ENCODE measurements at places on chromosomes 5 and 9. TPM values are rescaled to one million over a fixed set of nuclear protein-coding genes. Genes with fewer than 3 reads are reported as not detected.

DNA sequence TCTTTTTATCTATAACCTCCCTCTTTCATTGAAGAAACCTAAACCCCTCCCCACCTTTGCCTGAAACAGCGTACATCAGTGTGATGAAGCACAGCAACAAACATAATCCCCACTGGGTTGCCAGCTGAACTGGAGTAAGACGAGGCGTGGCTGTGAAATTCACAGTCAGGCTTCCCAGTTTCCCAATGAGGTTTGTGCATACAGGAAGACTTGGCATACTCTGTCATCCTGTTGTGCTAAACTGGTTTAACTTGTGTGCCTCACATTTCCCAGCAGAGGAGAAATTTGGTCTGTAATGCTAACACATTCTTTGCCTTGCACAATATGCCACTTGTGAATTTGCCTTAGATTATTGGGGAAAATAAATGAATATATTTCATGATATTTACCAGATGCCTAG lies 121.5 kb downstream of the SV2C start:
- no peak for DNase-seq

DNA sequence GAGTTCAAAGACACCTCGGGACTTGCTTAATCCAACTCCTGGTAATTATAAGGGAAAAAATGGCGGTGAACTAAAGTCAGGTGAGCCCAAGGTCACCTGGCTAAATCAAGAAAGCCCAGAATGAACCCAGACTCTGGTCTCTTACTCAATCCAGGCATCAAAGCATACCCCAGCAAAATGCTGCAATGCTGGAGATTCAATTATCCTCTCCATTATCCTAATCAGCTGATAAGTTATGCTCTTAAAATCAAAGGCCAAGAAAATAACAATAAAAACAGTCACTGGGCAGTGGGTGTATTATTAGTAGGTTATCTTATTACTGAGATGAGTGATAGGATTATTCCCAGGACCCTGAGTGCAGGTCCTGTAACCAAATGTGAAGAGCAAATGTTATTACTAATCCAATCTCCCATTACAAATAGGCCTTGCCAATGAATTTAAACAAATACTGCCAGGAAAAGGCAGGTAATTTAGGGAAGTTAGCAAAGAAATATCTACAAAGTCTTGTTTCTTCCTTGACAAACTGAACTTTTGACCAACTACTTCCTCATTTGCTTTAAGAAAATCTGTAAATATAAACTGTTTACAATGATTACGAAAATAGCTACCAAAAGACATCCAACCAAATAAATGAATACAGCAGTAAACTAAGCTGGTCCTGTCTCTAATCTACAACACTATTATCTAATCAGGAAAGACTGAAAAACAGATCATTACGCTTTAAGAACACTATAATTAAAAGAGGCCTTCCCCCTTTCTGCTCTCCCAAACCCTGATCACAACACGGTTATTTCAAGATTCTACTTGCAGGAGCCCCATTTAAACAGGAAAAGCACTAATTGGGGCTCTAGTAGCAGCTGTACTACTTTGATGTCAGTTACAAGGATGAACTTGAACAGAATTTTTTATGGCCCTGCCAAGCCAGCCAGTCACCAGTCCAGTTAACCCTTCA lies 103.2 kb downstream of the MED27 start:
- DNase-seq: no peak

GRCh38 chr5:171246231-171246630 lies 62.8 kb upstream of the TLX3 start:
- DNase-seq: no peak

- DNase-seq: no peak
Measured at GRCh38 chr5:168005093-168005492, 286.4 kb upstream of the WWC1 start.

DNA sequence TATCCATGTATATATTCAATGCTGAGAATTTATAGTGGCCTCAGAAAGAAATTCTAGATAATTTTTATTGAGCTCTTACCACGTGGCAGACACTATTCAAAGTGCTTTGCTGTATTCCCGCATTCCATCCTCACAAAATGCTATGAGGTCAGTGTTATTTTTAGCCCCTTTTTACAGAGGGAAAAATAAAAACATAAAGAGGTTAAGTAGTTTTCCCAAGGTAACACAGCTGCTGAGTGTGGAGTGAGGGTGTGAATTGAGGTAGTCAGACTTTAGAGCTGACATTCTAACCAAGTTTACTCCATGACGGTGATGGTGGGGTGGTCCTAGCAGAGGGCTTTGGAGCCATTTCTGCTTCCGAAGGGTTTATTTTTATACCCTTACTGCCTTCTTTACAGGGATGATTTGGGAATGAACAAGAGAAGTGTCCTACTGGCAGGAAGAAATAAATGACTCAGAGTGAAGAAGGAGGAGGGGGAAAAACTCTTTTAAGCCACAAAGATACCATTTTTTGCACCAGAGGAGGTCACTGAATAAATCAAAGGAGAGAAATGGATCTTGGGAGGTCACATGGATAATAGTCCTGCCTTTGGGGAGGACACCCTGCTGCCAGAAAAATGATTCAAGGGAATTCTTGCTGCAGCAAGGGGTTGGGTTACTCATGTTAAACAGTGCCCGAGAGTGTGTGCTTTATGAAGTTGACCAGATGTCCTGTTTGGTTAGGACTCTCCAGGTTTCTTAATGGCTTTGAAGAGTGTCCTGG lies 76.1 kb downstream of the HMHB1 start:
- no peak for DNase-seq

DNA sequence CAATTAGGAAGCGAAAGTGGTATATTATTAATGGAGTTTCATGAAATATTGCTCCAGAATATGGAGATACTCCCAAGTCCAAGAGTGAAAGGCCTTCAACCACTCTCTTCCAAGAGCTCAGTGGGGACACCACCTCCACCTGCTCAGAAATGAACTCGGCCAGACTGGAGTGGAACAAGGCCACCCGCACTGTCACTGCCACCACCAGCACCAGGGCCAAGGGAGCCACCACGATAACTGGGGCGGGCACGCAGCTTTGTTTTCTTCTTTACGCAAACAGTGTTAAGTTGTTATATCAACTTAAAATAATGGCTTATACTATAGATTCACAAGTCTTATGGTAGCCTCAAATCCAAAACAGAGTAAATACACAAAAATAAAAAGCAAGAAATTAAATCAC lies 204.1 kb downstream of the TRPM3 start:
- no peak for DNase-seq

- DNase-seq: no peak
Measured at GRCh38 chr9:130642926-130643325, 21.5 kb upstream of the PRDM12 start.

- DNase-seq: no peak
Measured at GRCh38 chr9:4548811-4549725, 58.8 kb downstream of the SLC1A1 start.

DNA sequence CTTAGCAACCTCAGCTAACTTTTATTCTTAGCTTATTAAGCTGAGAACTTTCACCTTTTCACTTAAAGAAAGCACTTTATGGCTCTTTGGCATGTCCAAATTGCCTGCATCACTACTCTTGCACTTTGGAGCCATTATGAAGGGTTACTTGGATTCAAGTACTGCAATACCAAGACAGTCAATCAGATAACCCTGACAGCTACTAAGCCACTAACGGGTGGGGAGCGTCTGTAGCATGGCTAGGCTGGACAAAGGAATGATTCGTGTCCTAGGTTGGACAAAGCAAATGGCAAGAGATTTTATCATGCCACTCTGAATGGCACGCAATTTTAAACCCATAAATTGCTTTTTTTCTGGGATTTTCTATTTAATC lies 39.6 kb downstream of the TRPM6 start:
- DNase-seq: no peak

GRCh38 chr5:151480384-151481293 lies 33.2 kb downstream of the SLC36A1 start:
- DNase-seq: no peak

GRCh38 chr9:127705577-127706379 lies 1.0 kb upstream of the CFAP157 start:
- DNase-seq: no peak

- no peak for DNase-seq
Measured at GRCh38 chr9:127030814-127031740, 91.4 kb downstream of the ANGPTL2 start.

DNA sequence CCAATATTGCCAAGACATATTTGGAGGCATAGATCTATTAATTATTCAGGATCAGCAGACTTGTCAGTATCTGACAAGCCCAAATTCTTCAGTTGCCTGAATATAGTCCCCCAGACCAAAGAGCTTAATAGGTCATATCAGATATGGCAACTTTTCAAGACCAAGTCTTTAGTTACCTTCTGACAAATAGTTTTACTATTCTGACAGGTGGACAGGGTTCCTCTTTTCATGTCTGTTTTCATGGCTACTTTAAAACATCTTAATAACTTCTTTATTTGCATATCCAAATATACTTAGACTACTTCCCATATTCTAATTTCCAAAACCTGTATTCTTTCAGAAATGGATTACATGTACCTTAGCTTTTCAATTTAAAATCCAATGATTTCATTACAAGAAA lies 65.4 kb downstream of the AUH start:
- no peak for DNase-seq

DNA sequence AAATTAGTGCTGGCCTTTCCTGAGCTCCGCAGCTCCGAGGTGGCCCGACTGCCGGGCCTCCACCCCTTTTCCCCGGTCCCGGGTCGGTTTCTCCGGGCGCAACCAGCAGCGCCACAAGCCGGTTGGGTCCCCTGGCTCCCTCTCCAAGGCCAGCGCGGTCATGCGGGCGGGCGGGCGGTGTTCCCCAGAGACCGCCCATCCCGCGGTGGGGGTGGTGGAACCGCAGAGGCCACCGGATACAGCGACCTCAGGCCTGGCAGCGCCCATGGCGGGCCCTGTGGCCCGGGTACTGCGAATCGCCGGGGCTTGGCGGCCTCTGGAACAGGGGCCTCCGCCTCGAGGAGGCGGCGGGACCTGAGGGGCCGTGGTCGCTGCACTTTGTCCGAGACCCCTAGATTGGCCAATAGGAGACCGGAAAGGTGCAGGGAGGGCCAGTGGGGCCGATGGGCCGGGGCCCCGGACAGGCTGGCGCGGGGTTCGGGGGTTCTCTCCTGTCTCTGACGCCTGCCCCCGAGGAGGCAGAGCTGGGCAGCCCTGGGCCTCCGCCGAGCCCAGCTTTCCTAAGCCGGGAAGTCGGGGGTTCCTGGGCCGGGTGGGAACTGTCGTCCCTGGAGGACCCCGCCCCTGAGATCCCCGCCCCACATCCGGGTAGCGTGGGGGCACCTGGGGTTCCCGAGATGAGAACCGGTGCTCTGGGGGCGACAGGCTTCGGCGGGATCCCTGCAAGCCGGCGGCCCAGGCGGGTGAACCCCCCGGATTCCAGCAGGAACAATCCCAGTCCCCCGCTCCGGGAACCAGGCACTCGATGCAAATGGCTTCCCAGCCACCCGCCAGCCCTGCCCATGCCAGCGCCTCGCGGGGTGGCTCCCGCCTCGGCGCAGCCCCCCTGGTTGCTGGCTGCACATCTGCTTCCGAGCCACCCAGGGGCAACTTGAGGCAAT lies 293.9 kb downstream of the ZSWIM6 start:
- DNase-seq: no peak

DNA sequence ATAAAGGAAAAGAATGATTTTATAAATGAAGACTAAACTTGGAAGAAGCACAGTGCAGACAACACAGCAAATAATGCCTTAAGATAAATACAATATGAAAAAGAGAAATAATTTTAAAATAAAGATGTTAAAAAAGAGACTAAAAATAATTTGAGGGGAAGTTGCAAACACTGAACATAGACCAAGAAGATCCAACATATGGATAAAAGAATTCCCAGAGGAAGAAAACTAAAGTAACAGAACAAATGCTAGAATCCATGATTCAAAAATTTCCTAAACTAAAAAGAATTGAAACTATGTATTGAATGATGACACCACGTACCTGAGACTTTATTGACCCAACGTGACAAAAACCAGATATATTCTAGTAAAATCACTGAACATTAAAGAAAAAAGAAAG lies 18.7 kb upstream of the SMIM23 start:
- no peak for DNase-seq

DNA sequence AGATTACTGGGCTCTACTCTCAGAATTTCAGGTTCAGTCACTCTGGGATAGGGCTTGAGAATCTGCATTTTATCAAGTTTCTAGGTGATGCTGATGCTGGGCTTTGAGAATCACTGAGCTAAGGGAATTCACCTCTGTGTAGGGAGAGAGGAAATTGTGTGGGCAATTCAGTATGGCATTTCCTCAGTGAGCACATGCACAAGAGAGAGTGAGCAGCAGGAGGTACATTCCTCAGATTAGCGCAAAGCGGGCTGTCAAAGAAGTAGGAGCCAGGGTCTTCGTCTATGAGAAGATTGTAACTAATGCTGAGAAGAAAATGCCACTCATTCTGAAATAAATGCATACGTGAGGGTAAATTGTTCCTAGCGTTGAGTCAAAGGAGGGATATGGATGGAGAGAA lies 175.9 kb downstream of the KIF4B start:
- DNase-seq: no peak

- no peak for DNase-seq
Measured at GRCh38 chr9:125821078-125821477, 73.9 kb downstream of the PBX3 start.

DNA sequence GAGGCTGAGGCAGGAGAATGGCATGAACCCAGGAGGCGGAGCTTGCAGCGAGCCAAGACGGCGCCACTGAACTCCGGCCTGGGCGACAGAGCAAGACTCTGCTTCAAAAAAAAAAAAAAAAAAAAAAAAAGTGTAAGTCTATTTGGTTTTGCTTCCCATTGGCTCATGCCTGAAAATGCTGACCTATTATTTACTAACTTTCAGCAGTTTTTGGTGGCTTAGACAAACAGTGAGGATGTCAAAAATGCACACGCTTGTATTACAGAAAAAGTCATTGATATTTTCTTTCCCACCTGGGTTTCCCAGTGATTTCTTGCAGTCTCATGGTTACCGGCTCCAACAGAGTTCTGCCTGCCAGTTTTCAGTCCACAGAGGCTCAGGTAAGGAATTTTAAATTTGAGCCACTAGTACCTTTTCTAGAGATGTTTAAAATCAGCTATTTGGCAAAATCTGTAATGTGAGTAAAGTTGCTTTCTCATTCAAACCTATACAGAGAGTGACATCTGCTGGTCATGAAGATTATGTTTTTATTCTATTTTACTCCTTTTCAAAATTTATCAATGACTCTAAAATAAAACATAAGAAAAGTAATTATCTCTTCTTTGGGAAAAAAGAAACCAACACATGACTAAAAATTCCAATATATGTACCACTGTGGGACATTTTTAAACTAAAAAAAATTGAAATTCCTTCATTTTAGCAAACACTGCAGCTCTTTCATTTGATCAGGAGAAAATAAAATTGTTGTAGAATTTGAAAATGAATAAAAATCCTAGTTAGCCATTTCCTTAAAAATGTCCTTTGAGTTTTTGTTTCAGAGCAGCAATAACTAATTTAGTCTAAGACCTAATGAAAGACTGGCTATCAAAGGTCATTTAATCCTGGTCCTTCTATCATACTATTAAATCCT lies 8.8 kb downstream of the FAM200C start:
- no peak for DNase-seq

- DNase-seq: no peak
Measured at GRCh38 chr9:20722221-20722620, 38.2 kb downstream of the FOCAD start.

- no peak for DNase-seq
Measured at GRCh38 chr5:69090158-69090557, 3.7 kb upstream of the SLC30A5 start.

GRCh38 chr5:43044181-43044914 lies 4.2 kb upstream of the ANXA2R start:
- no peak for DNase-seq

GRCh38 chr5:133801955-133802751 lies 166.3 kb downstream of the C5orf15 start:
- DNase-seq: no peak

DNAJA1 gene
- 315 TPM for total RNA-seq

BTNL9 gene
- total RNA-seq: 0.35 TPM

IFNA2 gene
- not detected for total RNA-seq

SLC36A2 gene
- not detected for total RNA-seq
